ENCODE measurements at places on chromosomes 5 and 9. TPM values are rescaled to one million over a fixed set of nuclear protein-coding genes. Genes with fewer than 3 reads are reported as not detected.

The CCDC192 gene
- 0.25 TPM for total RNA-seq

The OSMR gene
- 2.2 TPM for total RNA-seq

The REXO4 gene
- 13.5 TPM for total RNA-seq

The IFNA21 gene
- total RNA-seq: not detected

The ADAMTS16 gene
- total RNA-seq: 1.5 TPM

The GARIN3 gene
- not detected for total RNA-seq

The TGFBR1 gene
- total RNA-seq: 48.7 TPM

The FLT4 gene
- total RNA-seq: 2.0 TPM

The FASTKD3 gene
- 13.3 TPM for total RNA-seq

The PCDHB13 gene
- total RNA-seq: 10.6 TPM

The EGR1 gene
- 3.2 TPM for total RNA-seq
